ENCODE measurements at places on chromosomes 4 and X.

DNA sequence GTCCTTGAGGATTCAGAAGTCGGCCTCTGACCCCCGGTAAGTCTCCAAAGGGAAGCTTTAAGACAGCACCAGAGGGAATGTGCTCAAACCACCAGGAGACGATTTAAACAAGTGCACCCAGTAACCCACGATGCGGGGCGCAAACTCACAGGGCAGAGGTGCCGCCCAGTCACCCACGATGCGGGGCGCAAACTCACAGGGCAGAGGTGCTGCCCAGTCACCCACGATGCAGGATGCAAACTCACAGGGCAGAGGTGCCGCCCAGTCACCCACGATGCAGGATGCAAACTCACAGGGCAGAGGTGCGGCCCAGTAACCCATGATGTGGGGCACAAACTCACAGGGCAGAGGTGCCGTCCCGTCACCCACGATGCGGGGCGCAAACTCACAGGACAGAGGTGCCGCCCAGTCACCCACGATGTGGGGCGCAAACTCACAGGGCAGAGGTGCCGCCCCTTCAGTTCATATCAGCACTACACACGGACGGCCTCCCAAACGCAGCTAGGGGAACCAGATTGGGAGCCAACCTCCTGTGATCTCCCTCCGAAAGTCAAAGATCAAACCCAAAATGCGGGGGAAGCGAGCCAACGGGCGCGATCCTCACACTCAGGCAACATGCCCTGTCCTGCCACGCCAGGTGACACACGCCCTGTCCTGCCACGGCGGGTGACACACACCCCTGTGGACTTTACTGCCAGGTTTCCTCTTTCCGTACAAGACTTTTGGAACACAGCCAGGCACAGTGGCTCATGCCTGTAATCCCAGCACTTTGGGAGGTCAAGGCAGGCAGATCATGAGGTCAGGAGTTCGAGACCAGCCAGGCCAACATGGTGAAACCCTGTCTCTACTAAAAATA lies 11.3 kb downstream of the PPP2R3B start:
- DNase-seq, result no peak

GRCh38 chrX:115344885-115345614 lies 55.5 kb downstream of the LUZP4 start:
- DNase-seq, result no peak

GRCh38 chr4:83484500-83485461 lies at the start of gene ABRAXAS1:
Gene ABRAXAS1, minus strand, starts transcription at chr4:83485100. Its CDS starts 28 bp downstream, at chr4:83485072.
- DNase-seq, result peak; percentile 96

DNA sequence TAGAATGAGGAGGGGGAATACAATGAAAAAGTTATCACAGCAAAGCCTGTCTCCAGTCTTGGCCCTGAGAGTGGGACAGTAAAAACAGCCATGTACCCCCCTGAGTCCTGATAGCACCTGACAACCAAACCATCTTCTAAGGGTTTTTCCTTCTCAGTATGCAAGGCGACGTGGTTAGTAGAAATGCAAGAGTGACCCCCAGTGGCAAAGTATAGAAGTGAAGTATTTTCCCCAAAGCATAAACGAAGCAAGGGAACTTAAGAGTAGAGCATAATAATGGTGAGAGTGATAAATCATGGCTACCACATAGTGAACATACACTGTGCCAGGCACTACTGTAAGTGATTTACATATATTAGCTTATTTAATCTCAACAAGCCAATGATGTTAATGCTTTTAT lies 52.8 kb downstream of the FAM47C start:
- peak; percentile 50 for DNase-seq

DNA sequence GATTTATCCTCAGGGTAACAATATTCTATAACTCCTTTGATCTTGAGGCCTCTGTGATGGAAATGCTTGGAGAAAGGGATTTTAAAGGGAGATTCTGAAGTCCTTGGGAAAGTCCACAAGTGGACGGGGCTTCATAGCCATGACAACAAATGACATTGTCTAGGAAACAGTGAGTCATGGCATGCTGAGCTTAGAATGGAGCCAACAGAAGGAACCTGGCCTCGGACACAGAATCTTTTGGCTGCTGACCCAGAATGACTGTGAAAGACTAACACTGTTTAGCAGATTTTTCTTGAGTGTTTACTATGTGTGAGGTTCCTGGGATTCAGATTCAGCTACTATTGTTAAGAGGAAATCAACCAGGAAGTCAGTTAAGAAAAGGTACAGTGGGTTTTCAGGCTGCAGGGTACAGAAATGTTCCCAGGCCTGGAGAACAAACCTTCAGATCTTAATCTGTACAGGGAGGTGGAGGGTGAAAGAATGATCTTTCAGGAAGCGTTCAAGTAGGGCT lies 18.1 kb upstream of the CXCL2 start:
- DNase-seq, result no peak

GRCh38 chrX:119871245-119871598 lies 311 bp downstream of the RNF113A start:
- DNase-seq, result peak; percentile 59

- DNase-seq, result no peak
Measured at GRCh38 chr4:168633064-168633463, 136.2 kb downstream of the PALLD start.

DNA sequence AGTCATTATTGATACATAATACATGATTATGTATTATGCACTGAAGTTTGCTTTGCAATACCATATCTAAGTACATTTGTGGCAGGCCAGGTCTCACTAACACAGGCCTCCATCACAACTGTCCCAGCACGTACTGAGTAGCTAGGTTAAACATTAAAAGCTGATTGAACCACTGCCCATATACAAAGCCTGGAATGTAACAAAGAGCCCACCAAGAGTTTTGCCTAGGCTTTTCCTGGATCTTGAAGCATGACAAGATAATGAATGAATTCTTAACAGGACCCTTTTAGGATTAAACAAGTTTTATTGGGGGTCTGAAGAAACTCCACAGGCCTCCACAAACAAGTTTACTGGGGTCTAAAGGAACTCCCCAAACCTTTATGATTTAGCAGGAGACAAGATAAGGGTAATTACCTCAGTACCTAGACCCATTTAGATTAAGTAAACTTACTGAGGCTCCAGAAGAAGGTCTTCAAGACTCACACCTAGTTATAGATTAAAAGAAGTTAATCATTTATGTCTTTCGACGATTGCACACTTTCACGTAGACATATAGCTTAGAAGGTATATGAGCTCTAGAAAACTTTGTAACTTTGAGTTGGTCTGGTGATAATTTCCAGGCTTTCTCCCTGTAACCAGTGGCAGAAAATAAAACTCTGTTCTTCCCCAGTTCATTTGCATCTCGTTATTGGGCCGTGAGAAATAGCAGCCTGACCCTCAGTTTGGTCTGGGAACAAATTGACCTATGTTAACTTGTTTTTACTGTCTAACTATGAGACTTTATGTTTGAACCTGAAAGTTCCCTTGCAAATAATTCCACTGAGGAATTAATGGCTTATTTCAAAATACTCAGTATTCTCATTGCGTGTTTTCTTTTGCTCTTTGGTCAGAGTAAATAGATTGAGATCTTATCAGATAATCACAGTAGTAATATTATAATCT lies 84.8 kb downstream of the PHEX start:
- DNase-seq, result no peak

DNA sequence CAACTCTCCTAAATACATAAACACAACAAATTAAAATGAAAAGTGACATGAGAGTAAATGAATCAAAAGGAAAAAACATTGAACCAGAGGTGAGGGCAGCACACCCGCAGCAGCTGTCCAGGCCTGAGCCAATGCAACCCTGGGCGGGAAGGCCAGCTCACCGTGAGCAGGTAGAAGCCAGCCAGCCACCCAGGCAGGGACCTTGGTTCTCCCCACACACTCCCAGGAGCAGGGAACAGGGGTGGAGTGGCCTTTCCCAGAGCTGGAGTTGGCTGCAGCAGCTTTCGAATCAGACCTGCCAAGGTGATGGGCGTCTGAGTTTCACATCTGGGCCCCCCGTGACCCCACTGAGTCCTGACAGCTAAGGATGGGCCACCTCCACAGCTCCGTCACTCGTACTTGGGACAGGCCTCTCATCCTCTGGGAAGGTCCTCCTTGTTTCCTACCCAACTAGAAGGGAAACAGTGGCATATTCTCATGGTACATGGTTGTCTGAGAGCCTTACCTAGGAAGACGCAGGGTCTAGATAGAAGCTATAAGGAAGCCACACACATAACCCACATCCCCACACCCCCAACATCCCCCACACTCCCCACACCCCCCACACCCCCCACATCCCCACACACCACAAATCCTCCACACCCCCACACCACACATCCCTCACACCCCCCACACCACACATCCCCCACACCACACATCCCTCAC lies 172.2 kb downstream of the DCLK2 start:
- DNase-seq, result no peak

GRCh38 chrX:68234171-68234910 lies 199.0 kb downstream of the OPHN1 start:
- DNase-seq, result no peak

- peak; percentile 26 for DNase-seq
Measured at GRCh38 chrX:11944501-11944900, 186.5 kb downstream of the MSL3 start.

DNA sequence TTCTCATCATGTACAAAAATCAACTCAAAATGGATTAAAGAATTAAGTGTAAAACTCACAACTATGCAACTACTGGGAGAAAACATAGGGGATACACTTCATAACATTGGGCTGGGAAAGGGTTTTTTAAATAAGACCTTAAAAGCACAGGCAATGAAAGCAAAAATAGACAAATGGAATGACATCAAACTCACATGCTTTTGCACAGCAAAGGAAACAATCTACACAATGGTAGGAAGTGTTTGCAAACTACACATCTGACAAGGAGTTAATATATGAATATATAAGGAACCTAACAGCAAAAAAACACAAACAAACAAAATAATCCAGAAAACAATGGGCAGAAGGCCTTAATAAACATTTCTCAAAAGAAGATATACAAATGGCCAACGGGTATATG lies 57.9 kb downstream of the FREM3 start:
- no peak for DNase-seq

GRCh38 chr4:61507091-61507490 lies 307.0 kb downstream of the ADGRL3 start:
- DNase-seq, result no peak

DNA sequence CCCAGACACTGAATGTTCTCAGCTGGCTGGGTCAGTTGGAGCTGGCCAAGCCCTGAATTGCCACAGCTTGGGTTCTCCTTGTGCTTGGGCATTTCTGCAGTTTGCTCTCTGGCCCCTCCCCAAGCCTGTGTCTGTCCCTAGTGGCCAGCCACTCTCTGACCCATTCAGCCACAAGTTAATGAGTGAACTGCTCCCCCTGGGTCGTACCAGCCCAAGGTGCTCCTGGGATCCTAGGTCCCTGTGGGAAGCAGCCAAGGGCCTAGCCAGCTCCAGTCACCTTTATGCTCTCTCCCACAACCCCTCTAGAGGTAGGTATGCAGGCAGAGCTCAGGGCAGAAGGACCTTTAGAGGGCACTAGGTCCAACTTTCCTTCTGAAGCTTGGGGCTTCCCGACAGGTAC lies 51.5 kb downstream of the STARD8 start:
- DNase-seq, result no peak

- no peak for DNase-seq
Measured at GRCh38 chr4:54423066-54423465, 194.0 kb downstream of the PDGFRA start.

DNA sequence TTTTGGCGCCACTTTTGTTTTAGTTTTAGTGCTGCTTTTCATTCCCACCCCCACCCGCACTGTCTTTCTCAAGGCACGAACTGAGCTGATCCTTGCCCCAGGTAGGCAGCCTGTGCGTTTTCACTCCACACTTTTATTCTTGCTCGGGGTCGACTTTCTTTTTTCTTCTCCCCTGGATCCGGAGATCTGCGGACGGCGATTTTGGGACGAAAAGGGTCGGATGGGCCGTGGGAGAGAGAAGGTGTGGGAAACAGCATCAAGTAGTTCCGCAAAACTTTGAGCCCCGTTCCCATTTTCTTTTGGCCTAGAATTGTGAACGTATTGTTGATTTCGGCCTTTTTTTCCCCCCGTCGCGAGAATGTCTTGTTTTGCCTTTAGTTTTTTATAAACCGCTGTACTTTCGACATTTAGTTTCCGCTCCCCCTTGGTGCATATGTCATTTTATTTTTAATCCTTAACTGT lies 531 bp downstream of the STAG2 start:
- DNase-seq, result no peak

DNA sequence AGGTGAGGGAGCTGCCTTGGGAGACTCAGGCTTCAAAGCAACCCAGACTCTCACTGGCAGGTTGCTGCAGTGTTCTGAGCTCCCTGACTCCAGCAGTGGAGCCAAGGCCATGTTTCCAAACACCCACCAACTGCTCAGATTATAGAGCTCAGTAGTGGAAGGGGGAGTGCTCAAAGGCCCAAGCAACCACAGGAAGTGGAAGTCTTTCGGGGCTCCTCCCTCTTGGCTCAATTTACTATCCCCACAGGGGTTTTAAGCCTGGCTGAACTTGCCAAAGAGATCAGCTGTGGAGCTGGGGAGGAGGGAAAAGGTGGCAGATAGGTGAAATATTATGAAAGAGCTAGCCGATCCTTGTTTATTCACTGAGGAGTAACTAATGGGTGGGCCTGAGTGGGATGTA lies 82.5 kb downstream of the HPRT1 start:
- DNase-seq, result peak; percentile 89

- DNase-seq, result no peak
Measured at GRCh38 chr4:131388277-131388676, 1760.8 kb upstream of the PCDH10 start.

GRCh38 chr4:38531141-38531727 lies 132.8 kb upstream of the KLF3 start:
- no peak for DNase-seq

DNA sequence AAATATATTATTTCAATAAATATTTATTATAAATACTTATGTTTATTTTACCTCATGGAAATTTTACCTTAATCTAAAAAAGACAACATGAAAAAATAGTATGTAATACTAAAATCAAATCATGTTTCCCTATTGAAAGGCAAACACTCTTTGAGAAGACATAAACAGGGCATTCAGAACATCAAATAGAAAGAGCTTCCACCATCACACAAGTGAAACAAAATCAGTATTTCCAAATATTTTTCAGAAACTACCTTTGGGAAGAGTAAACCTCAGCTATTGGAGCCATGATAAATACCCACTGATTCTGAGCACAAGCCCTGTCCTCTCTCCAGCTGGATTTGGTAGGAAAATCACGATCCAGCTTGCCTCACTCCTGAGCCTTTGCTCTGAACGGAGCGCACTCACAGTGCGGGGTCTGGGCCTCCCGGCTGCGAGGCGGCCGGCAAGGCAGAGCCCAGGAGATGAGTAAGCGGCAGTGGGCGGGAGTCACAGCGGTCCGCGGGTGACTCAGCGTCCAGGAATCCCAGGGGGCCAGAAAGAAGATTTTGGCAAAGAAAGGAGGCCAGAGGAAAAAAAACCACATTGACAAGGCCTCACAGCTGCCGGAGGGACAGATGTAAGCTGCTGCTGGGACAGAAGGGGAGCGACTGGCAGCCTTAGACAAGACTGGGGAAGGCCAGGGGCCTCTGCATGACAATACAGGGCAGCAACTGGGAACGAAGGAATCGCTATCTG lies 14.7 kb upstream of the ANXA5 start:
- DNase-seq, result peak; percentile 93

DNA sequence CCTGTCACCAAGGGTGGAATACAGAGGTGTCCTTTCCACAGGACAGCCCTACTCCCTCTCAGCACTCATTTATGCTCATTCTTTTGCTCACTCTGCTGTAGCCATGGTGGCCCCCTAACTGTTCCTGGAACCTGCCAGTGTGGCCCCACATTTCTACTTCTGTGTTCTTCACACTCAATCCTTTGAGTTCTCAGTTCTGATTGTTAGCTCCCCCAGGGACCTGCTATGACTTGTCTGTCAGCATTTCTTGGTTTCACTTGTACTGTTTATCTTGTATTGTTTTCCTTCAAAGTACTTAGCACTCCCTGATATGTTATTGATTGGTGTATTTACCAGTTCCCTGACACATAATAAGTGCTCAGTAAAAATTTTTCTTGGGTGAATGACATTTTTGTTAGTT lies 14.9 kb downstream of the VBP1 start:
- DNase-seq, result no peak
